ENCODE measurements at places on chromosomes 1 and 21.

DNA sequence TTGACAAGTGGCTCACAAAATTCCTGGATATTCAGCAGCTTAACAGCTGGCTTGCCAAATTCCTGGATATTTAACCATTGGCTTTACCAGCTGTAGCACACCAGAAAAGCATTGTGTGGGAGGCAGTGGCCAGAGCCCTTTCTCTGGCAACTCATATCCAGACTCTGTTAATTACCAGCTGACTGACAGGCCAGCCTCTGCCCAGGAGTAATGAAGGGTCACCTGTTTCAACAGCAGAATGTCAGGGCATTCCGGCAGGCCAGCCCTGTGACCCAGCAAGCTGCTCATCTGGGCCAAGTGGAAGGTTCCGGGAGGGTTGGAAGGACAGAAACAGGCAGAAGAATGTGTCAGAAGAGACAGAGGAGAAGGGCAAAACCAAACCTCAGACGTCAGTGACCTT lies 35.2 kb upstream of the KIRREL1 start:
- no peak for DNase-seq

- no peak for DNase-seq
Measured at GRCh38 chr1:69506311-69506710, 61.4 kb upstream of the LRRC7 start.

DNA sequence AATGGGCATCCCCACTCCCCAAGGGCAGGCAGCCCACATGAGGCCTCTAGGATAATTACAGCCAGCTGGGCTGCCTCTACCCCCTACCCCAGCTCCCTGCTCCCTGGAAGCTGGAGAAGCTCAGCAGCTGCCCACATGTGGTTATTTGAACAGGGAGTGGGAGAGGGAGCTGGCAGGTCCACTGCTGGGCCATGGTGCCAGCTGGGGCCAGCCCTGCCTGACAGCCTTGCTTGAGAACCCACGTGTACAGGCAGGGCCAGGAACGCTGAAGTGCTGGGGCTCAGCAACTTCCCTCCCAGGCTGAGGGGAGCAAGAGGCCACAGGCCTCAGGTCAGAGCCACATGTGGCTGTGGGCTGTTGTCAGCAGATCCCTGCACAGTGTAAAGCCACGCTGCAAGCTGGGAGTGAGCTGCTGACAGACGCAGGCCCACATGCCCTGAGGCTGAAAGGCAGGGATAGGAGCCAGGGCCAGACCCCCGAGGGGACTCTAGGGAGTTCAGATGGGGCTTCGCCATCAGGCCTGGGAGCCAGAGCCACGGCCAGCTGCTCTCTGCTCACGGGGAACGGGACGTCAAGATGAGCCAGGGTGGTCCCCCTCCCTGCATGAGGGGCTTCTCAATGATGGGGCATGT lies 129.0 kb downstream of the SYF2 start:
- peak; percentile 14 for DNase-seq

GRCh38 chr21:34612557-34612956 lies 2.4 kb downstream of the RCAN1 start:
- DNase-seq, result no peak

DNA sequence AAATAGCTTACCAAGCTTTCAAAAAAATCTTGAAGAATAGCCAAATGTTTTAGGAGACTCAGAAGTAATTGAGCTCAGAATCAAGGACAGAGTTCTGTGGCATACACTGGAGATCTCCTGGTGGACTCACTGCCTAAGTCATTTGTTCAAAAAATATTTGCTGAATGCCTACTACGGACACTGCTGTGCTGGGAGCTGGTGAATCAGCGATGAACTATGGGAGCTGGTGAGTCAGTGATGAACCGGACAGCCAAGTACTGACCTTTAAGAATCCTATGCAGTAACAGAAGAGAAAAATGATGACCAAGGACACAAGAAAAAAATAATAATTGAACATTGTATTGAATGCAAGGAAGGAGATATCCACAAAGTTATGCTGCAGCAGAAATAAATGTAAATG lies 717.9 kb upstream of the CXADR start:
- peak; percentile 48 for DNase-seq

- no peak for DNase-seq
Measured at GRCh38 chr1:41641475-41641814, 157.0 kb upstream of the EDN2 start.

DNA sequence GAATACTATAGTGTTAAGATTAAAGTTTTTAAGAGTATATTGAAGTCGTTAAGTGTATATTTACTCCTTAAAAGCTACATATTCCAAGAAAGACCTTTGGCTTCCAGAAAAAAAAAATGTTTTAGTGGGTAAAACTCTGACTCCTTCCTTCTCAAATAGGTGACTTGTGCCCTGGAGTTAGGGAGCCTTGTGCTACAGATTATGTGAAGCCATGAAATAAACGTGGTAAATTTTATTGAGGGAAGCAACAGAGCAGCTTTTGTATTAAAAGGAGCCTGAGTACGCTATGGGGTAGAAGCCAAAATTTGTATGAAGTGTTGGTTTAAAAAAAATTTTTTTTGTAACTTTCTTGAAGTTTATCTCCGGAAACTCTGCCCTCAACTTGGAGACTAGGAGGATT lies 994 bp downstream of the RO60 start:
- DNase-seq, result peak; percentile 17

DNA sequence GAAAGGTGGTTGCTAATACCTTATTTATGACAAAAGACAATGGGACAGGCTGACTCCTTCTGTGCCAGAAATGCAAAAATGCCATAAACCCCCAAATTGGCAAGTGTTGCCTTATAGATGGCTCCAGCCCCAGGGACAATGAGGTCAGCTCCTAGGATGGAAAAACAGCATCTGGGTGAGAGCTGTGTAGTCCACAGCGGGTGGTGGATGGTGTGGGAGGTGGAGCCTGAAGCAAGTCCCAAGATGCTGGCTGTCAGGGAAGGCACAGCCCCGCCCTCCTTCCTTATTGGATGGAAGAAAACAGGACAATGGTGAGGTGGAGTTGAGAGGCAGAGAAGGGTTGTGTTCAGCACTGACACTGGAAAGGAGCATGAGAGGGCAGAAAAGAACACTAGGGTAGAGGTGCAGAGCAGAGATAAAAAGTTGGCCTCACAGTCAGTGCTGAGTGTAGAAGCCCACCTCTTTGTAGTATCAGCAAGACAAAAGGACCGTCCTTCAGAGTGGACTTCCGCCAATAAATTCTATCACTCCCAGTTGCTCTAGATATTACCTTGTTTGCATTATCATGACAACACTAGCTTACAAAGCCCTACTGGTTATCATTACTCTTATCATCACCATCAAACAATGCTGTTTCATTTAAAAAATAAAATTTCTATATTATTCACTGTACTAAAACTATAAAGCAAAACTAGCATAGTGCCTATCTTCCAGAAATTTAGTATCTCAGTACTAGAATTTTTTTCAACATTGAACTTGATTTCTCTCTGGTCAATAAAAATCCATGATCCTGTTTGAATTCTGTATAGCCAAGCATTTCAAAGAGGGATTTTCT lies 3.7 kb upstream of the SDE2 start:
- peak; percentile 30 for DNase-seq

GRCh38 chr21:46079352-46080170 lies 18.4 kb upstream of the COL6A2 start:
- peak; percentile 66 for DNase-seq

DNA sequence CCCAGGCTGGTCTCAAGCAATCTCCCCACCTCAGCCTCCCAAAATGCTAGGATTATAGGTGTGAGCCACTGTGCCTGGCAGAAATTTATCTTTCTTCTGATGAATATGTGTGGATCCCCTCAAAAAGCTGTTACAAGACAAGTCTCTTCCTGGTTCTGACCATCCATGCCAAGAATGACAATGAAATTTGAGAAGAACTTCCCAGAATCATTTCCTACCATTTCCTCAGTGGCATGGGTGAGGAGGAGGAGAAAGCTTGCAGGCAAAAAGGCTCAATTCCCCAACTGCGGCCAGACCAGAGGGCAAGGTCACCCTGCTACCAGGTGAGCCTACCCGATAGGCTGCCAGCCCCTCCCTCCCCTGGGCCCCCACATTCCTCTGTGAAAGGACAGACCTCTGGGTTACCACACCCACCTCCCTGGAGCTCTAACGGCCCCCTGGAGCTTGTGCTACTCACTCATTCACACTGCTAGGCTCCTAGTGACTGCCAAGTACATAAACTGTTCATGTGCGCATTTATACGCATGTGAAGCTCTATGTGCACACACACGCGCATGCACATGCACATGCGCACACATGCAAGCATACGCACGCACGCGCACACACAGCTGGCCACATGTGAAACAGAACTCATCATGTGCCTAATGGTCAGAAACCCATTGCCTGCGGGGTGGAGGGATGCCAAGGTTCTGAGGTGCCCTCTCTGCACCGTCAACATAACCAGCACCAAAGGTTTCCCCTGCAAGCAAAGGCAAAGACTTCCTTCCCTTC lies 17.0 kb downstream of the MRAP start:
- no peak for DNase-seq

- DNase-seq, result no peak
Measured at GRCh38 chr21:28922368-28922767, 70.3 kb downstream of the LTN1 start.

DNA sequence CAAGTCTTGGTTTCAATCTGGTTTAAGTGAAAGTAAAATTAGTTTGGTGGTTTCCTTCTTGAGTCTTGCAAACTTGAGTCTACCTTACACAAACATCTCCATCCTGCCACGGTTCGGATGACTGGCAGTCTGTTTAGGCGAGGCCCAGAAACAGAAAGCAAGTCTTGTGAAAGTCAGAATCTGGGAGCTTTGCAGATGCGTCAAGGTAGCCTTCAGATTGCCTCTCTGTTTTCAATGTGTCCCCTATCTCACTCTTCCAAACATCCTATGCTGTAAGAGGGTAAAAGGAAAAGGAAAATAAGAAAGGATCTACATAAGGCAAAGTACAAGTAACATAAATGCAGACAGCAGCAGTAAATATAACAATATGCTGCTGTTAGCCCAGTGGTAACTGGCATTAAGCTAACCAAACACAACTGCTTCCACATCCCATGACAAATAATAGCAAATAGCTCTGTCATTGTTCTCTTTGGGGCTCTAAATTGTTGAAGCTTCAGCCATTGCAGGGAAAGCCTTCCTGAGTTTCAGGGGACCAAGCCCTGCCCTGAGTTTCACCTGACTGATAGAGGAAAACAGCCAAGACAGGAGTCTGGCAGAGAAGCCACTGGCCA lies 26.2 kb upstream of the C1orf105 start:
- DNase-seq, result peak; percentile 29

DNA sequence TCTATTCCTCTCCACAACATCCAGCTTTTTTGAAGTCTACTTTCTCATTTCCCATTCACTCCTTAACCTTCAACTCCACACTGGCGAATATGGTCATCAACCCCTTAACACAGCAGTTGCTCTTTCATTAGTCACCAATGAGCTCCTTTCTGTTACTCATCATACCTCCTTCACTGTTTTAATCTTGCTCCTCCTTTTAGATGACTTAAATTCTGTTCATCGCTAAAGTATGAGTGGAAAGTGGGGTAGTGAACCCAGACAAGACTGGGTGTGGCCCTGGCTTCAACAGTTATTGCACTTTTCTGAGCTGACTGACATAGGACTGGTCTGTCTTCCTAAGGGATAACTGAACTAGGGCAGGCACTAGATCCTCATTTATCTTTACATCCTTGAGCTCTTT lies 51.3 kb downstream of the AKT3 start:
- DNase-seq, result no peak

DNA sequence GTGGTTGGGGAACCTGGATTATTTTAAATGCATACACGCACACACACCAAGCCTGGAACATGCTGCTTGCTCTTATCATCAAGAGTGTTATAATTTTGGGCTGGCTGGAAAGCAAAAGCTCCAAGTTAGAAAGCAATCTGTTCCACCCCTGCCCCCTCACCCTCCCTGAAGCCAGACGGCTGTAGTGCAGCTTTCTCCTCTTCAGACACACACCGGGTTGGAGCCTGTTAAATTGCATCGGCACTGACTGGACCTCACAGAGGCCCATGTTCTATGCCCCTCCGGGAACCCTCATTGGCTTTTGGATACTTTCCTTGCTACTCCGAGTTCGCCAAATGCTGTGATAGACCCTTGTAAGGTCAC lies 90.6 kb upstream of the KCNJ15 start:
- DNase-seq, result peak; percentile 50

DNA sequence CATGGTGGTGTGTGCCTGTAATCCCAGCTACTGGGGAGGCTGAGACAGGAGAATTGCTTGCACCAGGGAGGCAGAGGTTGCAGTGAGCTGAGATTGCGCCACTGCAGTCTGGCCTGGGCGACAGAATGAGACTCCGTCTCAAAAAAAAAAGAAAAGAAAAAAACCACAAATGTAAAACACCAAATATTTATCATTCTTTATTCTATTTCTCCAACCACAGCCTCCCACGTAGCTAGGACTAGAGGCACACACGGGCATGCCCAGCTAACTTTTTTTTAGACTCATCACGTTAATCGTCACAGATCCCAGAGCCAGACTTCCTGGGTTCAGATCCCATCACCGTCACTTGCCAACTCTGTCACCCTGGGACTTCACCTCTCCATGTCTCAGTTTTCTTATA lies 13.5 kb downstream of the DNAJC16 start:
- DNase-seq, result no peak

GRCh38 chr1:211490821-211491415 lies 1.0 kb downstream of the RD3 start:
- no peak for DNase-seq

DNA sequence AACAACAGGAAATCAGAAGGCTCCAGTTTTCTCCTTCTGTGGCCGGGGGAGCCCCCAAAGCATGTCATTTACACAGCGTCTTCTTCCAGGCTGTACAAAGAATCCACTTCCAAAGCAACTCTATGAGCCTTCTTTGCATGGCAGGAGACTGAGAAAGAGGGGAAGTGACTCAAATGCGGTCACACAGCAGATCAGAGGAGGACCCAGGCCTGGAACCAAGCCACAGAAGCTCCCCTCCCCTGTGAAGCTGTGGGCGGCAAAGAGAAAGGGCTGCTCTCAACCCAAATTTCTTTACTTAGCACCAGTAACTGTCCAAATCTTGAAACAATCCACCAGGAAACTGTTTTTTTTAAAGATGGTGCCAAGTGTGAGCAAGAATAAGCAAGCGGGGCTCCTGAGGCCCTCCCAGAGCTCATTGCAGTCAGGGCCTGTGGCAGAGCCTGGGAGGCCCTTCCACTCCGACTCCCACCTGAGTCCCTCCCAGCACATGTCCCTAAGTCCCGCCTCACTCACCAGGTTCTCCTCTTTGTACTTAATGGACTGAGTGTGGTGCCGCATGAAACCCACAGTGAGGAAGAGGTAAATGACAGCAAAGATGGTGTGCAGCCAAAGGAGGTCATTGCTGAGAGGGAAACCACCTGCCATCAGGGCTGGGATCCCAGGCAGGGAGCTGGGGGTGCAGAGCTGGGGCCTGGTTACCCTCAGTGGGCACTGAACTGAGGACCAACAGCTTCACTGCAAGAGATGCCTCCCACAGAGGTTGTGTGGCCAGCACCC lies 15.9 kb downstream of the TMEM63A start:
- no peak for DNase-seq

DNA sequence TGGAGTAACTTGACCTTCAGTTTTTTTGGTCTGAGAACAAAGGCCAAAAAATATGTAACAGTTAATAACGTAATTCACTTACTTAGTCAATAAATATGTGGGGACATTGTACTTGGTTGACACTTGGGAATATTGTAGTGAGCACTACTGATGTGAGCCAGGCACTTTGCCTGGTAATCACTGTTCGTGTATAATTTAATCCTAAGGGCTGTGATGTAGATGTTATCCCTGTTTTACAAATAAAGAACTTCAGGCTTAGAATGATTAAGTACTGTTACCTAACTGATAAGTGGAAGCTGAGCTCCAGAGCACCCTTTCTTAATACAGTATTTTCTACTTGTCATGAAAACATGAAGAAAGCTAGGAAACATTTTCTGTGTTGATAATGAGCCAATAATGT lies 28.0 kb downstream of the PTBP2 start:
- DNase-seq, result peak; percentile 77

- no peak for DNase-seq
Measured at GRCh38 chr1:95171270-95172245, 54.4 kb downstream of the TLCD4 start.

GRCh38 chr1:5720484-5720883 lies 271.7 kb downstream of the NPHP4 start:
- no peak for DNase-seq

All from umbilical cord (tissue), 2 donors.